ENCODE measurements at places on chromosomes 1 and 21.

DNA sequence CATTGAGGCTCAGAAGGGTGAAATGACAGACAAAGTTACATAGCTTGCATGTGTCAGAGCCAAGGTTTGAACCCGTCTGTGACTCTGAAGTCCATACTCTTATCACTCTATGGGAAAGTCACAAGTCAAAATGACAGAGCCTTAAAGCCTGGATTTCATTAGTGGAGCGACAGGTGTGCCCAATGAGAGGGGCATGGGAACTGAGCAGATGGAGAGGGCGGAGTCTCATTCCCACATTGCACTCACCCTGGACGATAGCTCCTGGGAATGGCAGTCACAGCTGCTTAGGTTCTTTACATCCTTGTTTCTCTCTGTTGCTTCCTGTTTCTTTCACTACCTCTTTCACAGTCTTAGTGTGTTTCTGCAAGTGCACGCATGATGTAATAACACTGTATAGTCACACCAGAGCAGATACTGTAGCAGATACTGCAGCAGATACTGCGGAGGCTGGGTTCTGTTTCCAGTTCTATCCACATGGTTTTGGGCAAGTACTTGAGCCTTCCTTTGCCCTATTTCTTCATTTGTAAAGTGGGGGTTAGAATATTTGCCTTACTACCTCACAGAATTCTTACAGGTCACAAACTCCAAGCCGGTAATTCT, 127.2 kb downstream of the ZSCAN20 start:
- DNase-seq, result no peak

DNA sequence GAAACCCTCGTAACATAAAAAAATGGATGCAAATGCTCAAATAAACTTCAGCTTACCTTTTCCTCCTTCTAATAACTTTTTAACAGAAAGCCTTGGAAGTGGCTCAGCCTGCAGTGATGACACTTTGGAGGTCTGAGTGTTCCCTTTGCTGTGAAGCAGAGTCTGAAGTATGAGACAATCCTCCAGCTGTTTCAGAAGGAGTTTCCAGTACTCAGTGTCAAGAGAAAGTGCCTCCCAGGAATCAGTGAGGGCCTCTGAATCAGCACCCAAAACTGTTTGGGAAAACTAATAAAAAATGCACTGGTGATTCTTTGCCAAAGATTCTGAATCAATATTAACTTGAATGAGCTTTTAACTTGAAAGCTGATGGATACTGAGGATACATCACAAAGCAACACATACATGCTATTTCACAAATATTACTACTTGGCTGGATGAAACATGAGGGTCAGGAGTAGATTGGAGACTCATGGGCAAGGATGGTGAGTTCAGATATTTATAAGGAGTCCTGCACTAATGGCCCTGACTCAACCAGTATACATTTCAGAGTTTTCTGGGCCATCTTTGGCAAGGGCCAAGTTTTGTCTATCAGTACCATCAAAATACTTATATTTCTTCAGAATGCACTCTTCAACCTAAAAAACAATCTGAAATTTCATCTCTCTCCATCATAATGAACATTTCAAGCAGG, 77.0 kb downstream of the IARS2 start:
- DNase-seq, result no peak

GRCh38 chr1:237205400-237206064, 163.5 kb downstream of the RYR2 start:
- DNase-seq, result no peak

DNA sequence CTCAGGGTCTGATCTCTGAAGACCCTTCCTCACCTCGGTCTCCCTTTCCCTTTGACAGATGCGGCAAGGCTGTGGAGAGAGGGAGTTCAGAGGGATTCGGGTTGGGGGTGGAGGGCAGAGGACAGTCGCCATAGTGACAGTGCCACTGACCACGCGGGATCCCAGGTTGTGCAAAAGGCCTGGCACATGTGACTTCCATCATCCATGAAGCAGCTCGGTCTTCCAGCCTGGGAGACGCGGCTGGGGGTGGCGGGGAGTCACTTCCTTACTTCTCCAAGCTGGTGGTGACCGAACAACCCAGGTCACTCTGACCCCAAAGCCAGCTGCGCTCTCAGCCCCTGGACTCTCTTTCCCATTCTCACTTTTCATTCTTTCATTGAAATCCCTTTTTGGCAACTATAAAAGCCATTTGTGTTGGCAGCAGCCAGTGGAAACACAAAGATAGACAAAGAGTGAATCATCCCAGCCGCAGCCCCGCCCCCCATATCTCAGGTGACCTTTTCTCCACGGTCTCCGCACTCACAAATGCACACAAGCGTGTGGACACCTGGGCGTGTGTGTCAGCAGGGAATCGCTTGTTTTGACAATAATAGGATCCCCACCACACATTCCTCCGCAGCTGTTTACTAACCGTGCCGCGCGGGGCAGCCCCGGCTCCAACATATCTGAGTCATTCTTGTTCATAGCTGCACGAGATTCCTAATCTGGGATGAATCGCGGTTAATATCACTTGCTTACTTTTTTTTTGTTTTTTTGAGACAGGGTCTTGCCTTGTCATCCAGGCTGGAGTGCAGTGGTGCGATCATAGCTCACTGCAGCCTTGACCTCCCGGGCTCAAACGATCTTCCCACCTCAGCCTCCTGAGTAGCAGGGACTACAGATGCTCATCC, 68.3 kb downstream of the DHRS3 start:
- DNase-seq, result no peak

DNA sequence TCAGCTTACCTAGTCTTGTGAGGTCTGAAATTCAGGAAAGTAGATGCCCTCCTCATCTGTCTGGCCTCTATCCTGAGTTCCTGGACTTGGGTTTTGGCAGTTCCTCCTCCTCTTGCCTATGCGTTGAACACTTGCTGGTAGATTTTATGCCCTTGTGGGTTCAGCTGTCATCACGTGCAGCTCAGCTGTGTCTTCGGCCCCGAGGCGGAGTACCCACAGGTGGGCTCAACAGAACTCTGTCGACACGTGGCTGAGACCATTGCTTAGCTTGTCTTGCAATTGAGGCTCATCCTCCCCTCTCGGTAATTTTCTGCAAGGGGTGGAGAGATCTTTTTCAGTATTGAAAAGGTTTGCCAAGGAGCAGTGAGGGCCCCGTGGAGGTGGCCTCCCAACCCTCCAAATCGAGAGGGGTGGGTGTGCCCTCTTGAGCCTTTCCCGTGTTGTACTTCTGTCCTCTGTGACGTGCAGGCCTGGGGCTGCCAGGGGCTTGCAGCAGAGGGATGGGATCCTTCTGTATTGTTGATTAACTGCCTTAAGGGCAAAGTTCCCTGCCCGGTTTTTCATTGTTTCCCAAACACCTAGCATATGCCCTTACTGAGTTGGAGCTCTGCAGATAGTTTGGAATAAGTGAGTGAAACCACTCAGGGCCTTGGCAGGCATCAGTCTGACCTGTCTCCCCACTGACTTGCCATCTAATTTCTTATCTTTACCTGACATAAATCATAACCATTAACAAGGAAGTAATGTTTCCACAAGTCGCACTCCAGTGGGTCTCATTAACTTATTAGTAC, 2.9 kb downstream of the CENPS start:
- DNase-seq, result no peak

DNA sequence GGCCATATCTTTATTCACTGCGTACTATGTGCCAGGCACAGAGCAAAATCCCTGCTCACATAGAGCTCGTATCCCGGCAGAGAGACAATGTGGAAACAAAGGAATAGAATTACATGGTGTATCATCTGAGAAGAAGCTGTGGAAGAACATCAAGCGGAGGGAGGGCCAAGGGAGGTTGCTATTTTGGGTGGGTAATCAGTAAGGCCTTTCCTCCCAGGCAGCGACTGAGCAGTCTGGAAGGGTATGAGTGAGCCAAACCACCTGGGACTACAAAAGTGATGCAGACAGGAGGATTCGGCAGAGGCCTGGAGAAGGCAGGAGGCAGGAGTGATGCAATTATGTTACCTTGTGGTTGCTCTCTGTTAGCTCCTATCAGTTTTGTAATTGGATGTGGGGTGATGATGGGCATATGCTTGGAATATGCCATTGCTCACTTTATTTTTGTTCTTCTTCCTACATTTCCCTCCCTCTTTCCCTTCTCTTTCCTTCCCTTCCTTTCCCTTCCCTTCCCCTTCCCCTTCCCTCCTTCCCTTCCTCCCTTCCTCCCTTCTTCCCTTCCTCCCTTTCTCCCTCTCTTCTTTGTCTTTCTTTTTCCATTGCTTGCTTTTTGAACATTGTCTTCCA, 172.9 kb downstream of the DISC1 start:
- no peak for DNase-seq

DNA sequence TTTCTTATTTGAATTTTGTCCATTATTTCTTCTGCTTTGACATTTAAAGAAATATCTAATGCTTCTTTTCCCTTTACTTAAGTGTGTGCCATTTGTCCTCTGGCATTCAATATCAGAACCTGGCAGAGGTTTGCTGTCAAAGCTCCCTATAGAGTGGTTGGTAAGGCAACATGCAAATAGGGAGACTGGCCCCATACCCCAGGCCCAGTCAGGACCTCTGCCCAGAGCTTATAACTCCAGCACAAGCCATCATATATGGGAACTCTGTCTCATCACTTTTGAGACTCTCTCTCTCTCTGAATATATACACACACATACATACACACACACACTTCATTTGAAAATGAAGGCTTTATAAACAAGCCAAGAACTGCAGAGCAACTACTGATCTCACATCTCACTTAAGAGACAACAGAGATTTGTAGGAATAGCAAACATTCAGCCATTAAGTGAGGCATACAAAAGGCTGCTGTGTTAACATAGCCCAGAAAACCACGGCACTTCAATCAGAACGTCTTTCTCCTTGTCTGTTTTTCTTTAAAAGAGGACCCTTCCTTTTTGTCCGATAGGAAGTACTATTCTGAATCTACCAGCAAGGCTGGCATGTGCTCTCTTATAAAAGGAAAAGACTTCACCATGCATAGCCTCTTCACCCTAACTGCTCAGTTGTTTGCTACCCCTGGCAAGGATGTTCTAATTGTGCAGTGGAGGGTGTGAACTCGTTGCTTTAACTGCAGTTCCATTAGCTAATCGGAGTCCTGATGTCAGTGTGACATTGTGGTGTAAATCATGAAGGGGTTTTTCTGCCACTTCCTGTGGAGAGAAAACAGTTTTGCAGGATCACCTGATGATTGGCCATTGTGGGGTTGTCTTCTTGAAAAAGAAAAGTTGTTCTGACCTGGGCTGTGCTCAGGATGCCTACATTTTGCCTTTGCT, 101.7 kb downstream of the NR5A2 start:
- DNase-seq, result no peak

GRCh38 chr1:17890815-17891191, 135.7 kb downstream of the ACTL8 start:
- no peak for DNase-seq

GRCh38 chr1:52439976-52440375, 35.6 kb downstream of the PRPF38A start:
- no peak for DNase-seq

DNA sequence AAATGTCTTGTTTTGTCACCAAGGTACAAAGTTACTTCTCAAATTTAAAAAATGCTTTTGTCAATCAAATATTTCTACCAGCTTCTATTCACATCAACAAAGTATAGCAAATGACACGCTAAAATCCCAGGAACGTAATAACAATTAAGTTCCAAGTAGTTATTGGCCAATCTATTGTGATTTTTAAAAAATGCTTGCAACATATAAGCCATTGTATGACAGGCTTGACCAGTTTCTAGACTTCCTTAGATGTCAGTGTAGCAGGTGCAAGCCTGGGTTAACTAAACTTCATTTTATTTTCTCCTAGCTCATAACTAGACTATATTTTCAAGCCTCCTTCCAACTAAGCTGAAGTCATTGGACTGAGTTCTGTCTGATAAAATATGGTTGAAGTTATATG, 494.5 kb upstream of the PKN2 start:
- no peak for DNase-seq

GRCh38 chr1:180231506-180231921, 1.4 kb downstream of the LHX4 start:
- peak; percentile 48 for DNase-seq

DNA sequence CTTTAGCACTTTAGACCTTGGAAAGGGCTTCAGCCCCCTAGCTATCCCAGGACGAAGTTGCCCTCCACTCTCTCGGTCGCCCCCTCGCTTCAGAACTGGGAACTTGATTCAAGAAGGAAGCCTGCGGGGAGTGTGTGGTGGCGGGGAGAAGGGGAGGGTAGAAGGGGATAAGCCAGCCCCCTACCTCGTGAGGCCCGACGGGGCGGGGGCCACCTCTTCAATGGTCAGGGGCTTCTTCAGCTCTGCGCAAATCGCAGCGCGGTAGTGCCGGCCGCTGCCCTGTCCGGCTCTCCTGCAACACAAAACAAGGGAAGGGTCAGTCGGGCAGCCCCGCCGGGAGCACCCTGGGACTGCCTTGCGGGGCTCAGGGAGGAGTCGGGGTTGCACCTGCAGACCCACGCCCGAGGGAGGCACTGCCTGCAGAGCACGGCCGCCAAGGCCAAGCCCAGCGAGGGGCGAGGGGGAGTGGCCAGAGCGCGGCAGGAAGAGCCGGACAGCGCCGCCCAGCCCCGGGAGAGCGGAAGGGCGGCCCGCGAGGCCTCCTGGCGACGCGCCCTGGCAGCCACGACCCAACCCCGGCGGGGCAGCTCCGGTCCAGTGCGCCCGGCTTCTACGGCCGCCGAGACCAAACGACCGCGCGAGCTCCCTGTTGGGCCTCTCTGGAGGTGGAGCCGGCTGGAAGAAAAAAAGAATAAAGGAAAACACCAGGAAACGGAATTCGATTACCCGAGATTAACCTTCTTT, 56.2 kb upstream of the RASAL2 start:
- no peak for DNase-seq

- no peak for DNase-seq
Observed at GRCh38 chr1:20401405-20402010, 84.5 kb downstream of the CAMK2N1 start.

DNA sequence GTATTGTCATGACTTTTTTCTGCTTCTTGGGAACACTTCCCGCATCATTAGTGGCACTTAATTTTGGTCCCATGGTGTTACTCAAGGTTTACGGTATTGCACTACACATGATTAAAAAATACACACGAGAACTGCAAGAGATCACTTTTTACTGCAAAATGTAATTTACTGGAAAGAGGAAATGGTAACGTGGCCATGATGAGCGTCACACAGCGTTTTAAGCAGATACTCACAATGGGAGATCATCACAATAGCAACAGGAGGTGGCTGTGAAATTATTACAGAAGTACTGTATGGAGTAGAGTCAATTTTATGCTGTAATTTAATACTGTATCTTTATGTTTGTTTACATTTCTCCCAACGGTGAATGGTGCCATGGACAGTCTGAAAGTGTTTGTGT, 1510.3 kb downstream of the AMY1C start:
- no peak for DNase-seq

DNA sequence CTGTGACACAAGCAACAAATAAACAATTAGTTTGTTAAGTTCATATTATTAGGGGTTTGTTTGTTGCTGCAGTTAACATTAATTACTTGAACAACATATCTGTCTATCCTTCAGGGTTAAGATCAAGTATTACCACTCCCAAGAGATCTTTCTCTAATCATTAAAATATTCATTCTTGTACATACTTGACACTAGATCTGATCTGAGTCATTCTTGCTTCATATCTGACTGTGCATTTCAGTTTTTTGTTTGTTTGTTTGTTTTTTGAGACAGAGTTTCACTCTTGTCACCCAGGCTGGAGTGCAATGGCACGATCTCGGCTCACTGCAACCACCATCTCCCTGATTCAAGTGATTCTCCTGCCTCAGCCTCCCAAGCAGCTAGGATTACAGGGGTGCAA, 613.3 kb upstream of the PLXNA2 start:
- DNase-seq, result no peak

Measured in activated T-cell treated with anti-CD3 and anti-CD28 coated beads, Interleukin-2, amount 50 U/mL, for 72 hours (primary cell).